DMS 273 treated with DMSO at 0.1 percent for 48 hours (cell line): ENCODE measurements at places on chromosomes 13 and 19.

DNA sequence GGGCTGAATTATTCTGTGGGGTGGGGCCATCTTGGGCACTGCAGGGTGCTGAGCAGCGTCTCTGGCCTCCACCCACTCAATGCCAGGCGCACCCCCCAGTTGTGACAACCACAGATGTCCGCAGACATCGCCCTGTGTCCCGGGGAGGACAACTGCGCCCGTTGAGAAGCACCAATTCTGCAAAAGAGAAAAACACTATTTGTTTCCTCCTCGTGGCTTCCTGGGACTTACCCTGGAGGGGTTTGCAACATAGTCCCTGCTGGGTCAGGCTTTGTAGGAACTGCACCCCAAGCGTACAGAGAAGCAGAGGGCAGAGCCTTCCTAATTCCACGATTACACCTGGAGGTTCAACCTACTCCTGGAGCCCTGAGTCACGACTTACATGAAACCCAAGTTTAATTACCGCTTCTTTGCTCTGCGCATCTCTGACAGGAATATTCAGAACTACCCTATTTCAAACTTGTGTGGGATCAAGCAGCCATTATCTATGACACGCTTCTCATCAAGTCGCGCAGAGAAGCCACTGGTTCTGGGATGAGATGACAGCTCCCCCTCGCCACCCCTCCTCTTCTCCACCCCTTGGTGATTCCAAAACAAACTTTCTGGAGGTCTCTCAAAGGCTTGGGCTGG, 11.1 kb upstream of the SLC39A3 start:
- DNase-seq: no peak

DNA sequence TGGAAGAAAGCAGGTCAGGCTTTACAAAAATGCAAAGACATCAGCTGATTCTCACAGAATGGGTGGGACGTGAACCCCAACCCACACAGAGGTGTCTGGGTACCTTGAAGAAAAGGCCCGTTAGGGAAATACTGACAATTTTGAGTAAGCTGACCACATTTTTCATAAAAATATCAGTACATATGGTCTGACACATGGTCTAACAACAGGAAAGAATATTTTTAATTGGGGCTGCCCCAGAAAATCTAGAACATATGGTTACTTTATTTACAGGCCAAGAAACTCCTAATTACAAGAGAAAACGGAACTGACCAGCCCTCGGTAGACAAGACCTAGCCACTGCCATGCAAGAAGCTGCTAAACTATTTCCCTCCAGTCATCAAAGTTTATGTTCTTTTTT, 48.7 kb upstream of the ITM2B start:
- peak; percentile 68 for DNase-seq

GRCh38 chr19:47272448-47273312, 2.0 kb upstream of the INAFM1 start:
- DNase-seq: no peak

GRCh38 chr19:2014131-2014571, 1.4 kb downstream of the BTBD2 start:
- DNase-seq: no peak

GRCh38 chr13:43326100-43326499, 302.7 kb downstream of the DNAJC15 start:
- no peak for DNase-seq

GRCh38 chr13:99726282-99726894, 225.1 kb downstream of the TM9SF2 start:
- DNase-seq: no peak

DNA sequence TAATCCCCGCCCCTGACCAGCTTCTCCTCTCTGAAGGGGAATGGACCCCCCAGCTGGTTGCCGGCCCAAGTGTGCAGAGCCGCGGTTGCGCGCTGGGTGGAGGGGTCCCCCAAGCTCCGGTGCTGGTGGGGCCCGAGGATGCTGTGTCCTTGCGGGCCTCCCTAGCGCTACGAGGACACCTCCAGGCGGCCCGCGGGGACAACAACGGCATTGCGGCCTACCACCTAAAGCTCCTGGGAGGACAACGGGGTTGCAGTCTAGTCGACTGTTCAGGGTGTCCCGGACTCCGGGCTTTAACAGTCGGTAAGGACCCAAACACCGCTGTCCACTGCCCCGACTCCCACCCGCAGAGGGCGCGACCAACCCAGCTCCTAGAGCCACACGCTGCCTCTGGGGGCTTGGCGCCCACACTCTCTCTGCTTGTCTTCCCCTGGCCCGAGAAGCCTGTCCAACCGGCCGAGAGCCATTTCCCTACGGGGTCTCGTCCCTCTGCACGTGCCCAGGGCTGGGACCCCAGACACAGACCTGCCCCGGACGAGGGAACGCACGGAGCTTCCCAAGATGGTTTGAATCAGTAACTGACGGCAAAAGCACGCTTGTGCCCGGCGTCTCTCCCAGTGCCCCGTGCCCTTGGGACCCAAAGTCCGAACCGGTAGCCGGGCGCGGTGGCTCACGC, 927 bp upstream of the SDHAF1 start:
- DNase-seq: no peak

DNA sequence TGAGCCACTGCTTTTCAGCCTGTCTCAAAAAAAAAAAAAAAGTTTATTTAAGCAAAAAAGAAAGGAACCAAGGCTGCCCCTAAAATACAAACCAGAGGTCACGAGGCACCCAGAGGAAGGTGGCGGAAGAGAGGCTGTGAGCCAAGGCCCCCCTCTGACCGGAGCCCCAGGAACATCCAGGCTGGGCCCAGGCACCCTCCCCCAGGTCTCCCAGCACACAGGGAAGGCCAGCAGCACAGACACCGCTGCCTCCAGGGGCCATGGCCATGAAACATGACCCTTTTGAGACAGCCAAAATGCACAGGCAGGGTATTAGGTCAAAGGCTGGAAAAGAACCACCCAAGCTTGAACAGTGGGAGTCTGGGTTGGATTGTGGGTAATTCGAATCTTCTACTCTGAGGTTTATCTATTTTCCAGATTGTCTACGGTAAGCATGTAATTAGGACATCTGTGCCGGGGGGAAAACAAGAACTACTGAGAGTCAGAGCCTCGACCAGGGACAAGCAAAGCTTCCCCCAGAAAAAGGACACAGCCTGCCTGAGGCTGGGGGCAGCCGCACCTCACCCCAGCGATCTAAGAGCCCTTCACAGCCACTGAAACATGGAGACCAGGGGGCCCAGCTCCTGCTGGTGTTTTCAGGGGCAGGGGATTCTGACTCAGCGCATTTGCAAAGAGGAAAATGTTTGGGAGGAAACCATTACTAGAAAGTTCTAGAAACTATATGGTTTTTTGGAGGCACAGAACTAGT, 8.4 kb downstream of the PEX11G start:
- no peak for DNase-seq

DNA sequence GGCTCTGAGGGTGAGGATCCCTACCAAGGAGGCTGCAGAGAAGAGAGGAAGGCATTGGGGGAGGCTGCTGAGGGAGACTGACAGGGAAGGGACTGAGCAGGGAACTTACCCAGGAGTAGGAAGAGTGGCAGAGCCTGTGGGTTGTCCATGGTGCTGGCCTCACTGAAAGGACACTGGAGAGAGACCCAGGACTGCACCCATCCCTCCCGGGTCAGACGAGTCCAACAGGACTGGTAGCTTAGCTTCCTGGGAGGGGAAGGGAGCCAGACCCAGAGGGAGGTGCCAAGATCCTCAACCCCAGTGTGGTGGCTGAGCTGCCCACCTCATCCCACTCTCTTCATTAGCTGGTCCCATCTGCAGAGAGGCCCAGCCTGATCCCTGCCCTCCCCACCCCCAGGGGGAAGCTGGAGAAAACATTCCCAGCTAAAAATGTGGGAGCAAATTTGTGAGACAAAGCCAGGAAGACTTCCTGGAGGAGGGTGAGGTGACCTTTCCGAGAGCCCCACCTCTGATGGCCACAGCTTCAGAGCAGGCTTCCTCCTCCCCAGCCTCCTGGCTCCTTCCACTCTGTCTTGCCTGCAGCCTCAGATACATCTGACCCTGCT, at the start of gene VSIG10L:
VSIG10L (minus strand) TSS at position 164 of the 605 bp plus-strand sequence; CDS start at position 149, 15 bp downstream.
- no peak for DNase-seq

DNA sequence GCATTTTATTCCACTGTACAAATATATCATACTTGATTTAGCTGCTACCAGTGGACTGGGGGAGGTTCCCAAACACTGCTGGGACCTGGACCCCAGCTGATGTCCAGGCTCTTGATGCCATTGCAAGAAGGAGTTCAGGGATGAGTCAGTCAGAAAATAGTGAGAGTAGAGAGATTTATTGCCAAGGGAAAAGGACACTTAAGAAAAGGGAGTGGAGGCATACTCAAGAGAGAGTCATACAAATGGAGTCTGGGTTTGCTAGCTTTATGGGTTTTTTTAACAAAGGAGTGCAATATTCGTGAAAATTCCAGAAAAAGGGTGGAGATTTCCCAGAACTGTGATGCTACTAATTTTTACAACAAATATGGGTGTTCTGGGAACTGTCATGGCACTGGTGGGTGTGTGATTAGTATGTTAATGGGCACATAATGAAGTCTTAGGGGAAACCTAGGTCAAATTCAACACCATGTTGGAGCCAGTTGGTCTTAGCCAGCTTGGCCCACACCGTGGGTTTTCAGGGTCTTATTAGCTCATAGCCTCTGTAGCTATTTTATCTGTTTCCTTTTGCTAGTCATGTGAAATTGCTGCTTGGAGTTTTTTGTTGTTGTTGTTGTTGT, 36.2 kb downstream of the GPC6 start:
- no peak for DNase-seq

- DNase-seq: no peak
Measured at GRCh38 chr19:17739121-17739875, 12.0 kb upstream of the FCHO1 start.

DNA sequence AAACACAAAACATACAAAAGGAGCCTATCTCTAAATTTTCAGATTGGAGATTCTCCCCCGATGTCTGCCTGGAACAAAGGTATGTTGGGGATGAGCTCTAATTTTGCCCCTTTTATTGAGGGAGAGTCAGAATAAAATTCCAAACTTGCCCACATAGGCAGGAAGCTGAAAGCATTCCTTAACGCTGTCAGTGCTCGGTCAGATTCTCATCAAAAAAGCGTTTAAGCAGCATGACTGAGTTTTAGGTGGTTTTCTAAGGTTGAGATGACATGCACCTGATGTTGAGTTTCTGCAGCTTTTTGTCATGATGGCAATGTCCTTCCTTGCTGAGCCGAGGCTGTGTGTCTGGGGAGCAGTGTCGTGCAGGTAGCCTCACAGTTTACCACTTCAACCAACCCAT, 48.4 kb upstream of the MEDAG start:
- no peak for DNase-seq

- no peak for DNase-seq
Measured at GRCh38 chr13:74047931-74048600, 86.1 kb downstream of the KLF12 start.

DNA sequence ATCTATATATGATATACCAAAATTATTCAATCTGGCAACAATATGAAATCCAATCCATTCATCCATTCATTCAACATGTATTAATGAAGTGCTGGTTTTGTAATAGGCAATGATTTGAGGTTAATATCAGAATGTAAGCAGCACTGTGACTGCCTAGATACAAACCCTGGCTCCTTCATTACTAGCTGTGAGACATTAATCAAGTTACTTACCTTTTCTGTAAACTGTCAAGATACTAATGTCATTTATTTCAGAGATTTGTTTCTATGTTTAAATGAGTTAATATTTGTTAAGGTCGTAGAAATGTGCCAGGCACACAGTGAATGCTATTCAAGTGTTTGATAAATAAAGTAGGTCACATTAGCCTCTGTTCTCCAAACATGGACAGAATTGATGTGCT, 40.9 kb downstream of the CLDN10 start:
- no peak for DNase-seq

DNA sequence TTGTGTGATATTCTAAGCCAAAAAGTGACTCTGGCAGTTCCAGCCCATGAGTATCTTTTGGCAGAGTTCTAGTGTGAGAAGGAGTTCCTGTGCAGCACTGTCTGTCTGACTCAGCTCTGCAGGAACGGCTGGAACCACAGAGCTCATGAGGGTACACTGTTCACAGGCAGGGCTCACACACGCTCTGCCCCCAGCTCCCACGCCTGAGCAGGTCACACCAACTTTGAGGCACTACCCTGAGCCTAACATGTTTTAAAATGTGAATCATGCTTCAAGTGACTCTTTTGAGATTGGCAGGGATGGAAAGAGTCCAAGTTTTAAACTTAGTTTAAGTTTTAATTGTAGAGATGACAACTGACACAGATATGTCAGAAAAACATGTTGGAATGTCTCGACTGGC, 1203.3 kb downstream of the UQCRFS1 start:
- no peak for DNase-seq

GRCh38 chr13:99968521-99969452, 2.8 kb downstream of the ZIC5 start:
- no peak for DNase-seq

DNA sequence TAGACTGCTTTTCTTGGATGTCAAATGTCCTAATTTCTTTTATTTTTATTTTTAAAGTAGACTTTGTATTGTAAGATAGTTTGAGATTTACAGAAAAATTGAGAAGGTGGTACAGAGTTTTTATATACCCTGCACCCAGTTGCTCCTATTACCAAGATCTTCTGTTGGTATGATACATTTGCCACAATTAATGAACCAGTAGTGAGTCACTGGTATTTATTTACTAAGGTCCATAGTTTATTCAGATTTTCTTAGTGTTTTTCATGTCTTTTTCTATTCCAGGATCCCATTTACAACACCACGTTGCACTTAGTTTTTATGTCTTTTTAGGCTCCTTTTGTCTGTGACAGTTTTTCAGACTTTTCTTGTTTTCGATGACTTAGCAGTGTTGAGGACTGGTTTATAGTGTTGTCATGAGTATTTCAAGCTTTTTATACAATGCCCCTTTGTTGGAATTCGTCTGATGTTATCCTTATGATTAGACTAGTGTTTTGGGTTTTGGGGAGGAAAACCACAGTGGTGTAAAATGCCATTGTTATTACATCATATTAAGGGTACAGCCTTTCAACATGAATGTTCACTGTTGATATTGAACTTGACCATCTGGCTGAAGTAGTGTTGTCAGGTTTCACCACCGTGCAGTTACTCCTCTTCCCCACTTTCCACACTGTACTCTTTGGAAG, 35.9 kb downstream of the COG3 start:
- DNase-seq: no peak

DNA sequence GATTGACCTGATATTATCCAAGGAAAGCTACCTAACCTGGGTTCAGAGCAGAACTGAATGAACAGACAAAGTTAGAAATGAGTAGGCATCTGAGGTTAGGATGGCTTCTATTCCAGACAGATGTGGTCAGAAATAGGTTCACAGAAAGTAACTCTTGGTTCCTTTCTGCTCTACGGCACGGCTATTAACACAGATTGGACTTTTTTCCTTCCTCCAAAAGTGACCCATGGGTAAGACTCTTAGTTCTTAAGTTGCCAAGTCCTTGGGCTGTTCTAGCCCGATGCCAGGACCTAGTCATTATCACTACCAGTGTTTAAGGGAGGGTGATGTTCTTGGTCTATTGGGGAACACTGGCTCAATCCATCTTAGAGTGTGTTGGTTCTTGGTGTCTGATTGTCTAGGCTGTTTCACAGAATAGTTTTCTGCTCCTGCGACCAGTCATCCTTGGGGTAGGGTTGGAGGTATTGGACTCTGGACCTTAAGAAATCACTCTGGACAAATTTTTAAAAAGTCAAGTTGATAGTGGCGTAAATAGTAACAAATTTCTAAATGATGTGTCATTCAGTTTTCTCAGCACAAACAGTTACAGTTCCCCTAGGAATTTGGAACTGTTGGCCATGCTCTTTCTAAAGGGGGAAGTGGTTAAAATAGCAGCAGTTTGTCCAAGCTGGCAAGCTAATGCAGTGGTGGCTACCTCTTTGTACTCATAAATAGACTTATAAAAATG, 60.1 kb upstream of the MYCBP2 start:
- no peak for DNase-seq

- no peak for DNase-seq
Measured at GRCh38 chr13:95677564-95678266, 776 bp downstream of the DNAJC3 start.

- DNase-seq: no peak
Measured at GRCh38 chr13:42859760-42860159, 78.4 kb downstream of the FAM216B start.
